ENCODE measurements at places on chromosomes 5 and 9. TPM values are rescaled to one million over a fixed set of nuclear protein-coding genes. Genes with fewer than 3 reads are reported as not detected.

DNA sequence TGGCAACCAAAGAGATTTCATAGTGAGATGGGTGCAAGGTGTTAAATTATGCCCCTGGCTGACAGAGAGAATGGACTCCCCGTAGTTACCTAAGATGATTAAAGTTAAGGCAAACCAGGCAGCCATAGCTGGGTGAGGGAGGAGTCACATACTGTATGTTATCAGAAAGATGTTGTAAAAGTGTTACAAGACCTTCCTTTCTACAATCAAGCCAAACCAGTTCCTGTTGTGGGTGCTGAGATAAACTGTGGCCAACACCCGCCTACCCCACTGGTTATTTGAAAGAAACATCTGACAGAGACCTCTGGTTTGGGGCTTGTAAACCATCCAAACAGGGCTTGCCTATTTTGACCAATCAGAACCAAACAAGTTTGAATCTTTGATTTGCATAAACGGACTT lies 684.7 kb upstream of the NUDT12 start:
- no peak for DNase-seq

TEK gene
- 3.5 TPM for total RNA-seq

DNA sequence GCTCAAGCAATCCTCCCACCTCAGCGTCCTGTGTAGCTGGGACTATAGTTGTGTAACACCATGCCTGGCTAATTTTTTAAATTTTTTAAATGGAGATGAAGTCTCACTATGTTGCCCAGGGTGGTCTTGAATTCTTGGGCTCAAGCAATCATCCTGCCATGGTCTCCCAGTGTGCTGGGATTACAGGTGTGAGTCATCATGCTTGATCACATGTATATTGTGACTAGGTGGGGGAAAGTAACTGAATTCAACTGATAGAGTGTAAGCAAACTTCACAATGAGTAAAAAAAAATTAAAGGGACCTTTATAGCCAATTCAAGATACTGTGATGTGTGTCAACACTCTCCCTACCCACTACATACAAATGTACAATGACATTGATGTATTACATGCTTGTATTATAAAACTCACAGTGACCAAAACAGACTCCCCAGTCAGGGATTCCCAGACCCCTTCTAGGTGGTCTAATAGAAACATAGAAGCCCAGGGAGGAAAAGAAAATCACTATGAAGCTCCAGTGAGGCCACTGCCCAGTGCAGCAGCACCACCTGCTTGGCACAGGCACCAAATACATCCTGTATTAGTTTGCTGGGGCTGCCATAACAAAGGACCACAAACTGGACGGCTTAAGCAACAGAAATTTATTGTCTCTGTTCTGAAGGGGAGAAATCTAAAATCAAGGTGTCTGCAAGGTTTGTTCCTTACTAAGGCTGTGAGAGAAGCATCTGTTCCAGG lies 8.8 kb downstream of the PLGRKT start:
- no peak for DNase-seq

EQTN gene
- total RNA-seq, result not detected

IFNA5 gene
- total RNA-seq, result not detected

GRCh38 chr9:6562871-6563430 lies 82.6 kb downstream of the GLDC start:
- DNase-seq, result no peak

All from HFFc6 (cell line).